Right renal cortex interstitium (tissue), 3 donors: ENCODE measurements at places on chromosomes 1 and 21.

GRCh38 chr1:222910699-222911098, 95.9 kb downstream of the DISP1 start:
- no peak for DNase-seq

DNA sequence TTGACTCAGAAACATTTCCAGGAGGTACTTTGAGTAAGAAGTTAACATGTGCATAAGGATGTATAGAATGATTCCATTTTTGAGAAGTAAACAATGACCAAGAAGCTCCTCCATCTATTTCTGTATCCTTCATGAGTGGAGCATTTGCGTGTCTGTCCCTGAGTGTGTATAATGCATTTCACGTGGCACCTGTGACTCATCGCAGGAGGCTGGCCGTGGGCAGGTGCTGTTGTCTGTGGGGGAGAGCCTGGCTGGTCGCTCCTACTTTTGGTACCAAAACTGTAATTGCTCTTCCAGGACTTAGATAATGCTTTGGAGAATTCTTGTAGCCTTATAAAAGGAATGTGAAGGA, 16.5 kb downstream of the SLC37A1 start:
- no peak for DNase-seq

- DNase-seq = no peak
Observed at GRCh38 chr1:14915356-14916054, 238.0 kb upstream of the TMEM51 start.

GRCh38 chr1:193060115-193060403, 647 bp downstream of the RO60 start:
- DNase-seq = no peak

DNA sequence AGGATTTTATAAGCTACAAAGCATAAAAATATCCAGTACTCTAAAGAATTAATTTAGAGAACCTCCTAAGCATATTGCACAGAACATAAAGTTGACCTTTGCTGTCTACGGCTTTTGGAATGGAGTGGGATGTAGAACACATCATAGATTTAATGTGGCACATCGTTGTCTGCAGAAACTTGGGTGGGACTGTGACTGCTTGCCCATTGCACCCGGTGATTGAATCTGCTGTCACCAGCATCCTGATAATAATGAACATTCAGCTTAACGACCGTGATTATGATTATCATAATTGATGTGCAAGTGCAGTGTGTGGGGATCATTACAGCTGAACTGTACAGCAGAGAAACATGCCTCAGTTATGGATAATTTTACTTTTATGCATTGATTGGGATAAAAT, 181.9 kb downstream of the SPATA17 start:
- no peak for DNase-seq
